ENCODE measurements at places on chromosomes 2 and 18.

GRCh38 chr2:12501469-12502158 lies 215.1 kb upstream of the TRIB2 start:
- DNase-seq: no peak

DNA sequence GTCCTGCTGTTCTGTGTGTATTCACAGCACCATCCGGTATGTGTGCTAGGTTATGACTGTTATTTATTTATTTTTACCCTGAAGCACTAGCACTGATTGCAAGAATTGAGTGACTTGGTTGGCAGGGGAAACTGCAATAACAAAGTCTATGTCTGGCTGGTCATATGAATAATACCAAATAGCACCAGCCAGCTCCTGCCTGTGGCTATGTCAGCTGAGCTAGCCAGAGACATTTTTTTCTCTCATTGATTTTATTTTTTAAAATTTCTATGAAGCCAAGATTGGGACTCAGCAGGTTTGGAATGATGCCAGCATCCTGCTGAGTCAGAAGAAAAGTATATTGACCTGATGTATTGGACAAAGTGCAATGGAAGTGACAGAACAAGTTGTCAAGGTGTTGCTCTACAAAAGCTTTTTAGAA lies 188.5 kb upstream of the CDH2 start:
- DNase-seq: no peak

GRCh38 chr2:172295677-172296076 lies 131.7 kb upstream of the ITGA6 start:
- no peak for DNase-seq

- DNase-seq: no peak
Observed at GRCh38 chr2:98884658-98885057, 51.4 kb downstream of the CRACDL start.

- DNase-seq: no peak
Observed at GRCh38 chr2:74179063-74179865, 585 bp upstream of the MOB1A start.

GRCh38 chr2:31163011-31163539 lies 24.8 kb upstream of the GALNT14 start:
- no peak for DNase-seq

GRCh38 chr2:237547841-237548416 lies 18.4 kb upstream of the PRLH start:
- no peak for DNase-seq

GRCh38 chr2:98458207-98458606 lies 13.5 kb downstream of the INPP4A start:
- DNase-seq: no peak

GRCh38 chr2:39664888-39665591 lies 677 bp upstream of the TMEM178A start:
- no peak for DNase-seq

GRCh38 chr18:31243740-31244512 lies 74.0 kb upstream of the DSG1 start:
- no peak for DNase-seq

GRCh38 chr18:410047-410455 lies 90.5 kb downstream of the COLEC12 start:
- no peak for DNase-seq

DNA sequence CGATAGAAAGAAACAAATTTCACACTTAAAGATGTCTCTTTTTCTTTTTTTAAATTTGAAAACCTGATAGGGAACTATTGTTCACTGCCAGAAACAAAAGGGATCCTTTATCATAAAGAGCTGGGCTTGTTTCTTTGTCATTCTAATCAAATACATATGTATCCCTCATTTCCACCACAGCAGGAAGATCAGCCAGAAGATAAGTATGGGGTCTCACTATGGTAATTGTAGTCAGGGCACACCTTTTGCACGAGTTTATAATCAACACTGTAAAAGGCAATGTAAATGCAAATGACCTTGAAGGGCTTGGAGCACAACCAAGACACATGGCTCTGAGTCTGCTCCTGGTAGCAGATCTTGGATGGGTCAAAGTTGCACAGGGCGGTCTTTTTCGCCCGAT lies 109.5 kb downstream of the NXPH2 start:
- DNase-seq: peak; percentile 3
